Trophoblast cell (in vitro differentiated cells and primary cell): ENCODE measurements at places on chromosomes 4 and X.
A peak's percentile ranks its signal among the peaks of the same experiment; 100 is the strongest.

DNA sequence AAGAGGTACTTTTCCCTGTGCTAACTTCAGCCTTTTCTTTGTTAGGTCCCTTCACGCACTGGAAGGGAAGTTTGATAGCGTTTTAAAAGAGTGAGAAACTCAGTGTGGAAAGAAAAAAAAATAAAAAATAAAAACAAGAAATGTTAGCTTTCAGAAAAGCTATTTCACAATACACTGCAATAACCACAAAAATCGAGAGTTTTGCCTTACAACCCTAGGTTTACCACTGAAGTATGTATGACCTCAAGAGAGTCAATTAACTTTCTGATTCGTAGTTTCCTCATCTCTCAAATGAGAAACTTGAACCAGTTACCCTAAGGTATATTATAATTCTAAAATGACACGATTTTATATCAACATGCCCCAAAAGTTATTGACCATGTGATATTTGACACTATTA lies 93.9 kb upstream of the JADE1 start:
- DNase-seq: no peak

DNA sequence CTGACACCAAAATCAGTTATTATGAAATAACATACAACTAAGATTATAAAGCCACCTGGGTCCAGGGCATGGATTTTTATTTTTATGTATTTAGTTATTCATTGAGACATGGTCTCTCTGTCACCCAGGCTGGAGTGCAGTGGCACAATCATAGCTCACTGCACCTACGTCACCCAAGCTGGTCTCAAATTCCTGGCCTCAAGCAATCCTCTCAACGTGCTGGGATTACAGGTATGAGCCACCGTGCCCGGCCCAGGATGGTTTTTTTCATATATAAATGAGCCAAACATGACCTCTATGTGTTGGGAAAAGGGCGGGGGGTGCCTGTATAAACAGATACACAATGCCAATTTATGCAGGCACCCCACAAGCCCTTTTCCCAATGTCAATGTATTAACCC lies 24.6 kb downstream of the ZNF630 start:
- peak; percentile 59 for DNase-seq

DNA sequence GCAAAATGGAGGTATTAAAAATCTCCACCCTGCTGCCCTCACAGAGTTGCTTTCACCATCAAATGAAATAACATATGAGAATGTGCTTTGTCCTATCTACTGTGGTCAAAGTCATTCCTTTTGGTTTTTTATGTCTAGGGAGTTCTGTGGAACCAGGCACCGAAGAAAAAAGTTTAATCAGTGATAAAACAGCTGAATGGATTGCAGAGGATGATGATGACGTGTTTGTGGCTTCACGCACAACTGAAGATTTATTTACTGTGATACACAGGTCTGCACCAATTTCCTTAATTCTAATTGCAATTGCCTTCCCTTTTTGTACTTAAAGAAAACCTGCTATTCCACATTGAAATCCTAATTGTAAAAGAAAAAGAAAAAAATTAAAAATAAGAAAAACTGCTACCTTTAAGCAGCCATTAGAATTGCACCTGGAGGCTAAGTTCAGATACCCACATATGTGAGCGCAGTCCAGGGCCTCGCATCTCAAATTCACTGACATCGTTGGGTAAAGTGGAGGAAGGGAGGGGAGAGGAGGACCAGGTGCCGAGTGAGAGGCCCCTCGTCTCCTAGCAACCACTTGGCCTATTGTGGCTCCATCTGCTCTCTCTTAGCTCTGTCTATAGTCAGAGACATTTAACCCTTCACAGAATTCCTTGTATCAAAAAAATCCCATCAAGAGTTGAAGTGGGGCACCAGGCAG lies 10.5 kb upstream of the RTL5 start:
- DNase-seq: no peak

- DNase-seq: peak; percentile 58
These were observed 189.5 kb downstream of the ARAP2 start for GRCh38 chr4:36054694-36055422.

- no peak for DNase-seq
These were observed 2.4 kb upstream of the SMR3B start for GRCh38 chr4:70380578-70380977.

DNA sequence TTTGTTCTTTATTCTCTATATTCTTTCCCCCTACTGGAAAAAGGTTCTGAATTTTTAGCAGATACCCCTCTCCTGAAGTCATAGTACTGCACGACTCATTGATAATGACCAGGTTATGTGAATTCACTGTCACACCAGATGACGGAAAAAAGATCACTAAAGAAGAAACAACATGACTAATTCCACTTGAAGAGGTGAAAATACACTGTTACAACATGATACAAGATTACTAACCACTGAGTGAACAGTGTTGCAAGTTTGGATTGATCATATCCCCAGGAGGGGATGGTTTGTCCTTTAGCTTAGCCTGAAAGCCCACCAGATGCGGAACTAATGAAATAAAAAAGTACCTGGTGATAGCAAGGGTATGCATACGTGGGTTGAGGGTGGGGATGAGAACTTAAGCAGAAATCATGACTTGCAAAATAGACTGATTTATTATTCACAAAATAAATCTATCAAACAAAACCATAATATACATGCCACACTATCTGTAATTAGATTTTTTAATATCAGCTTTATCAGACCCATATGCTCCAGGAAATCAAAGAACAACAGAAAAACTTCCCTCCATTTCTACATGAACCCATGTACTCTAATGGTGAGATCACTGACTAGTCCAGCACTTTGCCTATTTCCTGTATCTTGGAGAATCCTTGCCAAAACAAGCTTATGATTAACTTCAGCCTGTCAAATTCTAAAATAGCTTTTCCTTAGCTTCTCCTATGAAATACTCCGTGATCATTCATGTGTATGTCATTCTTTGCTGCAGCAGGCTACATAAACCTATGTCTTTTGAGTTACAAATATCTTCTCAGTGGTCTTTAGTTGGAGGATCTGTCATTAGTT lies 257.4 kb upstream of the AGA start:
- DNase-seq: no peak

- peak; percentile 61 for DNase-seq
These were observed at the start of gene RNF128 for GRCh38 chrX:106726485-106727437. TSS of gene RNF128 (plus strand) at chrX:106726701. CDS start at chrX:106726914, 213 bp downstream.

DNA sequence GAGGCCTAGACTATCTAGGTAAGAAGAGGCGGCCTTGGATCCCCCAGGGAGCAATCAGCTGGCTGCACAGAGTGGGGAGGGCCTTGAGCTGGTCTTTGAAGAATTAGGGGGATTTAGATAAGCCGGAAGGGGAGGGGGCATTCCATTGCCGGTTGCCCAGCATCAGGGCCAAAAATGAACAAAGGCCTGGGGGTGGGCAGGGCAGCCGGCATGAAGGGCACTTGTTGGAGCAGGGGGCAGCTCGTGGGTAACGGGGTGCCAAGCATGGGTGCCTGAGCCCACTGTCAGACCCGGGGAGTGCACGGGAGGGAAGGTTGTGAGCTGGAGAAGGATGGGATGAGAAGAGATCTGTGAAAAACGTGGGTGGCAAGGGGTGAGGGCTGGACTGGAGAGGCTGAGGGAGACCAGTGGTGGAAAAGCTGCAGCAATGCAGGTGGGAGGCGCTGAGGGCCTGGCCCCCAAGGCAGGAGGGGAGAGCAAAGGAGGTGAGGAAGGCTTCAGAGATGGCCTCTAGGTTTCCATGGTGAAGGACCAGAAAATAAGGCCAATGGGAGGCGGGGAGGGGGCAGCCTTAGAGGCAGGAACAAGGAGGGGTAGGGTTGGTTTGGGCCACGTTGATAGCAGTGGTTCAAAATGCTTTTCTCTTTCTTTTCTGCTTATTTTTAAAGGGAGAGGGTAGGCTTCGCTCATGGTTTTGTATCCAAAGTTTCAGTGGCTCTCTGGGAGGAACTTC lies 8.6 kb downstream of the KLF3 start:
- DNase-seq: no peak

DNA sequence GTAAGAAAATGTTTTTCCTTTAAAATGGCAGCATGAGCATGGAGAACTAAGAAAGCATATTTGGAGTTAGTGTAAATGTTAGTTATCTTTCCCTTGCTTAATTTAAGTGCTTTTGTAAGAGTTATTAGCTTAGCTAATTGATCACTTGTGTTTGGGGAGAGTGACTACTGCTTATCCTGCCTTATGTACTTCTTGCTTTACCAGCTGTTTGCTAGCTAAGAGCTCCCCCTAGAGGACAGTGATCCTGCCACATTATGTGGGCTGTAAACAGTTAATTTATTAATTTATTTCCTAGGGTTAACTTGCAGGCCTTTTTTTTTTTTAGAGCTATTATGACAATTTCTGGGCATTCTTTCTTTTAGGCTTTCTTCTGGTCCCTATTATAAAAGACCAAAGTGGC lies 435.8 kb downstream of the MAGEB5 start:
- DNase-seq: peak; percentile 4

GRCh38 chr4:113223001-113223400 lies 173.5 kb downstream of the ANK2 start:
- DNase-seq: no peak
